Uterus (tissue), 4 donors: ENCODE measurements at places on chromosomes 2 and 18.

- no peak for DNase-seq
Observed at GRCh38 chr2:217832987-217833386, 169.8 kb downstream of the TNS1 start.

DNA sequence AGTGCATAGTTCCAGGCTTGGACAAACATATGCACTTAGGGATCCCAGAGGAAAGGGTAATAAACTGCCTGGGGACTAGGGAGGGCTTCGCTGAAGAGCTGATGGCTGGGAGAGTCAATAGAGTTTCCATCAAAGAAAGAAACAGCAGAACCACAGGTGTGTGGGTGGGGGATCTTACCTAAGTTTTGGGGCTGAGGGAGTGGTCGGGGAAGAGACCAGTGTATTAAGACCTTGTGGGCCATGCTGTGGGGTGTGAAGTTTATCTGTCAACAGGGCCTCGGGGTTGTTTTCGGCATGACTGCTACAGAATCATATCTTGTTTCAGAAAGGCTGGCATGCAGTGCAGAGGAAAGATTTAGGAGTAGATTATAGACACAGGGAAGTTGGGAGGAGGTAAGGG is 31.2 kb upstream of the GTF2A1L start:
- DNase-seq = no peak

DNA sequence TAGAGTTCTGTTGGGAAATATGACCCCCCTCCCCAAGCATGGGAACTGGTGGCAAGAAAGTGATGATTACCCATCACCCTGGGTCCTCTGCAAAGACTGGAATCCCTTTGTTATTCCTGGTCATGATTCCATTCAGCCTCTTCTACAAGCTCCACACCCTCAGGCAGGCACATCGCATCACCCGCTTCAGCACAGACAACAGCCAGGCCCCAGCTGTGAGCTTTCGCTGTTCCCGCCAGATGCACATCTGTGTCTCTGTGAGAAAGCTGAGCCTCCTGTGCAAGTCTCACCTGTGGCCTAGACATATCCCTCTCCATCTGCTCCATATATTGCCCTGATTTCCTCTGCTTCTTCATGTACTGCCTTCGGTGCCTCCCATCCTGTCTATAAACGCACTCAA is 368.0 kb upstream of the RAB6C start:
- no peak for DNase-seq

GRCh38 chr18:25843791-25844190 is 246.6 kb downstream of the SS18 start:
- no peak for DNase-seq

DNA sequence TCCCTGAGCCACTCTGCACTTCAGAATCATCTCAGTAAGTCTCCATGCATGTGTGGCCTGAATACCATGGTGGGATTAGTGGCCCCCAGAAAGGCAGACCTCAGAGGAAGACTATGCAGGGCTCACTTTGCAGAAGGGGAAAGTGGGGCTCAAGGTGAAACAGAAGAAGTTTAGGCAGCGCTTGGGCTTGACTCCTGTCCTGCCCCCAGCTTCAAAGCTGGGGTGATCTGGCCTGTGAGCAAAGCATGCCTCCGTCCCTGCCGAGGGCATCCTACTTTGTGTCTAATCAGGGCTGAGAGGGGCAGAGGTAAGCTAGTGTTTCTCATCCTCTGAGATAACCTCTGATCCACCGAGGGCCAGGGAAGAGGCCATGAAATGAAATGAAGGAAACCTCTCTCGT is 7.9 kb downstream of the CAPN13 start:
- DNase-seq = no peak

DNA sequence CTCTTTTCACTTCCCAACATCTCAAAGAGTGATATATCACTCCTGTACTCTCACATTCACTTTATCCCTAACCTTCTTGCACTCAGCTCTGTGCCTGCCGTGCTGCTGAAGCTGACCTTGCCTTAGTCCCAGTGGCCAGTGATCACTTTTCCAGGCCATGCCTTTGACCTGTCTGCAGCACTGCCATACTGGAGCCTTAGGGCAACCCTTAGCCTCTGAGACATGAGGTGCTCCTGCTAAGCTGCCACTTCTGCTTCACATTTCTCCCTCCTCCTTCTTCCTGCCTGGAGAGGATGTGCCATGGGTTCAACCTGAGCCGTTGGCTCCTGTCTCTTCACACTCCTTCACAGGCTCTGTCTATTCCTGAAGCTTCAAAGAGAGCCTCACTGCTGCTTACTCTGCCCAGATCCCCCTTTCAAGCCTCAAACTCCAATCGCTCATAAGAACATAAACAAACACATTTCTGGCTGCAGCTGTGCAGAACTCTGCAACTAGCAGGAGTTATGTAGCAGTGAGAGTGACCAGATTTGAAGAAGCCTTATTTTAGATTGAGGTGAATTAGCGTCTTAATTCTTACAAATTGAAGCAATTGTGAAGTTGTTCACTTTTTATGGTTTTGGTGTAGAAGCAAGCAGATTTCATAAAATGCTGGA is 716.2 kb upstream of the FANCL start:
- no peak for DNase-seq

DNA sequence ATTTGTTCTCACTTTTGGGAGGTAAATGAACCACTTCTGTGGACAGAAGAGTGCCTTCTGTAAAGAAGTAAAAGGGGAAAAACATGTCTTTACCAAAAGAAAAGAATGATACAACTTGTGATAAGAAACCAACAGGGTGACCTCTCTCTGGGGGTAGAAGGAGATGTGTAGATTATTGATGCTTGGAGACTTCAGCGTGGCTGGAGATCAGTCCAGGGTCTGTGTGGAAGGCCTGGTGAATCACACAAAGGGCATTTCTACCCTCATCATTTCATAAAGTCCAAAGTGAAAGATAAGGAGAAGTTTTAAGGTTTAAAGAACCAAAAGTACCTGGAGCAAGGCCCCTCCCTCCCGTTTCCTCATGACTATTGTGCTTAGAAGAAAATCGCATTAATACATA is 142.5 kb downstream of the NCK2 start:
- no peak for DNase-seq

- no peak for DNase-seq
Observed at GRCh38 chr2:52571380-52572347, 1195.9 kb upstream of the CHAC2 start.

- DNase-seq = no peak
Observed at GRCh38 chr2:10192392-10193015, 70.0 kb downstream of the RRM2 start.

DNA sequence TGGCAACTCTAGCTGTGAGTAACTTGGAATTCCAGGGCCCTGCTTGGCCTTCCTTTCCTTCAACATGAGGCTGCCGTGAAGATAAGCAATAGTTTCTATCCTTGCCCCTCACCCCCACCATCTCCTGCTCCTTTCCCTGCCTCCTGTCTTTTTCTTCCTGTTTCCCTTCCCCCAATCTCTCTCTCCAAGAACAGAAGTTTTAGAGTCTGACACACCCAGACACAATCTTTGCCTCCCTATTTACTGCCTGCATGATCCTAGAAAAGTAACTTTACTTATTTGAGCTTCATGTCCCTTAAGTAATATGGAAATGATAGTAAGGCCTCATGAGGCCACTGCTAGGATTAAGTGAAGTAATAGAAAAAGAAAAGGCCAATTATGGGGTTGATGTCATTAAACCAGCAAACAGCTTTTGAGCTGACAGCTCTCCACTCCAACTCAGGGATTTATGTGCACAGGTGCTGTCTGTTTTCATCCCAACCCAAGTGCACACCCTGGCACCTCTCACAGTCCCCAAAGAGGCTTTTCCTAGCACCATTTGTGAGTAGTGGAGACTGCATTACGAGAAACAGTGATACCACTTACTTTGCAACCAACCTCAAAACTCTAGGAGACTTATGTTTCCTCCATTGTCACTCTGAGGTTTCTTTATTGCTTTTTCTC is 123.7 kb upstream of the SIX3 start:
- no peak for DNase-seq

GRCh38 chr2:207409517-207409916 is 120.2 kb upstream of the CREB1 start:
- DNase-seq = no peak

GRCh38 chr18:78113136-78113939 is 863.7 kb downstream of the GALR1 start:
- no peak for DNase-seq

DNA sequence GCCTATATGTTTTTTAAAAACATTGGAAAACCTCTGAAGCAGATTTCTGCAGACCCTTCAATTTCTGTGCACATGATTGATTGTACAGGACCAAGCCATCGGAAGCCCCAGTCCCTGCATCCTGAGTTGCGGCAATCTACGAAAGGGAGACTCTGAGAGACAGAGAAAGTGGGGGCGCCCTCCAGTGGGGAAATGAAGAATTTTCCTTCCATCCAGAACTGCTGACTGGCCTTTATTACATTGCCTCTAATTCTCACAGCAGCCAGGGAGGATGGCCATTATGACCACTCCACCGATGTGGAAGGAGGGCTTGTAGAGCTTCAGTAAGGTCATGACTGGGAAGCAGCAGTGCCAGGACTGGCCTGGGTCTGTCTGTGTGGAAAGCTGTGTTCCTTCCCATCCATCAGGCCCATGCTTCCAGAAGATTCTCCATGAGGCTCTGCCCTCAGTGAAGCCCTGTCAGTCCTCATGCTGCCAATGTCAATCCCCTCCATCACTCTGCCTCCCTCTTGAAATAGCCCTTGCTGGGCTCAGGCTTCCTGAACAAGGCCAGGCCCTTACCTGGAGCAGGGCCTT is 20.0 kb upstream of the RESP18 start:
- DNase-seq = no peak

GRCh38 chr2:85753525-85754312 is at the start of gene ATOH8:
ATOH8 (plus strand) TSS chr2:85753991; CDS start chr2:85754190, 199 bp downstream.
- DNase-seq = peak; percentile 75

GRCh38 chr18:48409591-48410094 is 460 bp upstream of the ZBTB7C start:
- DNase-seq = no peak

GRCh38 chr18:73780218-73780617 is 367.4 kb downstream of the FBXO15 start:
- DNase-seq = no peak

- DNase-seq = no peak
Observed at GRCh38 chr18:36412778-36413177, 115.3 kb downstream of the FHOD3 start.

- DNase-seq = no peak
Observed at GRCh38 chr2:216023055-216023648, 9.8 kb upstream of the MREG start.

GRCh38 chr2:1940679-1941078 is 196.4 kb upstream of the PXDN start:
- DNase-seq = no peak

DNA sequence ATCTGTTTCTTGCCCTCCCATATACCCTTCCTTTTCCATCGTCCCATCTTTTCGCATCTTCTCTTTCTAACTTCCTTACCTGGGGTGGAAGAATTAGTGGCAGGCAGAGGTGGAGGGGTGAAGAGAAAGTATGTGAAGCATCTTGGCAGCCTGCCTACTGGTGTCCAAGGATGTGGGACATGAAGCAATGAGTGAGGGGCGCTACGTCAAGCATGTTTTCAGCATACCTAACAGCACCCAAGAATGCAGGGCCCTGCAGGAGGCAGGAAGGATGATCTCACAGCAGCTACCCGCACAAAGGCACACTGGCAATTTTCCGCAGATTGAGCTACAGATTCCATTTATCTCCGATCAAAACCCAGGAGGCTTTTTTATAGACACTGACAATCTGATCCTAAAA is 42.2 kb downstream of the METTL4 start:
- no peak for DNase-seq

DNA sequence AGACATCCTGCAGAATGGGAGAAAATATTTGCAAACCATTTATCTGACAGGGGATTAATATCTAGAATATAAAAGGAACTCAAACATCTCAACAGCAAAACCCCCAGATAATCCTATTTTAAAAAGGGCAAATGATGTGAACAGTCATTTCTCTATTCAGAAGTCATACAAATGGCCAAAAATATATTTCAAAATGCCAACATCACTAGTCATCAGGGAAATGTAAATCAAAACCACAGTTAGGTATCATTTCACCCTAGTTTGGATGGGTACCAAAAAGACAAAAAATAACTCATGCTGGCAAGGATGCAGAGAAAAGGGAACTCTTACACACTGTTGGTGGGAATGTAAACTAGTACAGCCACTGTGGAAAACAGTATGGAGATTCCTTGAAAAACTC is 70.0 kb downstream of the TBR1 start:
- DNase-seq = no peak
